Myocyte (in vitro differentiated cells): ENCODE measurements at places on chromosomes 5 and 9. TPM values are rescaled to one million over a fixed set of nuclear protein-coding genes. Genes with fewer than 3 reads are reported as not detected.

DNA sequence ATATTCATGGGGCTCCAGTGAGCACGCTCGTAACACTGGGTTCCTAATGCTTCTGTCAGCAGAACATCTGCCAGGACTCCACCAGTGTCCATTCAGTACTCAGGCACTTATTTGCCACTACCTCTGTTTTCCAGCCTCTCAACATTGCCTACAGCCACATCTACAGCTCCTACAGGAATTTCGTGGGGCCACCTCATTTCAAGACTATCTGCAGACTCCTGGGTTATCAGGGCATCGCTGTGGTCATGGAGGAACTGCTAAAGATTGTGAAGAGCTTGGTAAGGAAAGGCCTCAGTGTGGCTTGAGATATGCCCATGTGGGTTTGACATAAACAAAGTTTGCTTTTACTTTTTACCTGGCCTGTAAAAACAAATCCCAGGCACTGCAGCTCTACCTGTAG lies 92.9 kb downstream of the CYFIP2 start:
- no peak for DNase-seq

DNA sequence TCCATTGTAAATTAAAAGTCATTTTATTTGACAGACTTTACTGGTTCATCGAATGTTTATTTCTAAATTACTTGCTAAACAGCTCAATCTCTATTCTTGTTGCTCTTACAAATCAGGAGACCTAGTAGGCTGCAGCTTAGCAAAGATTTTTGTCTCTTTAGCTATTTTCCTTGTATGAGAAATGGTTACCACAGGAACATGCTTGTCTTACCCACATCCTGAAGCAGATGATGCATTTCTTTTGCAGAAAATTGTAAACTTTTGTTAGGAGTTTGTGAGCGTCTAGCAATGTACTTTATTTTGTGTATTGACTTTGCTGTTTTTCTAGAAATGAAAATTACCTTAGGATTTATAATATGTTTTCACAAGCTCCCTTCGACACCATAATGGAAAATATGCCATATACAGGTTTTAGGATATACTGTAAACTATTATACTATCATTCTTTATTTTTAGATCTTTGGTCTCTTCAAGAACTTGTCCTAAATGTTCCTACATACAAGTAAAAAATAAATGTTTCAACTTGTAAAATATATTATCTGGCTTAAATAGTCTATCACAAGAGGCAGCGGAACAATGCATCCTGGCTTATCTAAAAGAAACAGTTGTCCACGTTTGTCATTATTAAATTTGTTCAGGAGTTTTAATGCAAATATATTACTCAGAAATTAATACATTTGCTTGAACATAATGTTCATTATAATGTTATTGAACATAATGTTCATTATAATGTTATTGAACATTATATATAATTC lies 54.1 kb downstream of the SPEF2 start:
- no peak for DNase-seq

DNA sequence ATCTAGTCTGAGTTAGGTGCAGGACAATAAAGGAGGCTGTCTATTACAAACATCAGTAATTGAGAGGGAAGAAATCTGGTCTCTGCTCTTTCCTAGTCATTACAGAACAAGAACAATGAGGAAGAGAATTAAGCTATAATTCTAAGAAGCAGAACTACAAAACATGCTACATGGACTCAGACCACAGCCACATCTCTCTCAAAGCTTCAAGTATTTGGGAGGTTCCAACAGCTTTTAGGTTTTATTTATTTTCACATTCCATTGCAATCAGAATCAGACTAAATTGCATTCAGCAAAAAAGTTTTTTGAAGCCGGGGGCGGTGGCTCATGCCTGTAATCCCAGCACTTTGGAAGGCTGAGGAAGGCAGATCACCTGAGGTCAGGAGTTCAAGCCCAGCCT lies 1.1 kb upstream of the GRPEL2 start:
- no peak for DNase-seq

GRCh38 chr5:9046756-9047481 lies 499.0 kb downstream of the SEMA5A start:
- DNase-seq = peak; percentile 63

The OBP2B gene
- total RNA-seq = not detected in 2 replicates

DNA sequence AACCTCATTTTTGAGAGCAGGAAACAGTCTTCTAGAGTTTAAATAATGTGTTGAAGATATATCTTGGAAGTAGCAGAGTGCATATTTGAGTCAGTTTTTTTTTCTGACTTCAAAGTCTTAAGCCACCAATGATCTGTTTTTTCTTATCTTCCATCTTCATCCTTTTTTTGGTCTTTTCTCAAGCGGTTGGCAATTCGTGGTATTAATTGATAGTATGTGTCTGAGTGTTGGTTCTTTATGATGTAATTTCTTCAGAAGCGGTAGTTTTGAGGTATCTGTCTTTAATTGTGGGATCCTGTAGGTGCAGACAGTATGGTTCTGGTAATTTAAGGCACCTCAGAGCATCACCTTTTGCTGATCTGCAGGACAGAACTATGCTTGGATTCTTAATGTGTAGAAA lies 3.9 kb downstream of the CSNK1G3 start:
- no peak for DNase-seq

The NXNL2 gene
- total RNA-seq = 0.27 and 2.4 TPM in 2 replicates

The SPATA6L gene
- total RNA-seq = 0.16 and 0.21 TPM in 2 replicates

The ADCY2 gene
- not detected in 2 replicates for total RNA-seq

The SAPCD2 gene
- 1.9 and 4.7 TPM in 2 replicates for total RNA-seq

GRCh38 chr5:82858151-82859025 lies 218.8 kb downstream of the TMEM167A start:
- DNase-seq = no peak

DNA sequence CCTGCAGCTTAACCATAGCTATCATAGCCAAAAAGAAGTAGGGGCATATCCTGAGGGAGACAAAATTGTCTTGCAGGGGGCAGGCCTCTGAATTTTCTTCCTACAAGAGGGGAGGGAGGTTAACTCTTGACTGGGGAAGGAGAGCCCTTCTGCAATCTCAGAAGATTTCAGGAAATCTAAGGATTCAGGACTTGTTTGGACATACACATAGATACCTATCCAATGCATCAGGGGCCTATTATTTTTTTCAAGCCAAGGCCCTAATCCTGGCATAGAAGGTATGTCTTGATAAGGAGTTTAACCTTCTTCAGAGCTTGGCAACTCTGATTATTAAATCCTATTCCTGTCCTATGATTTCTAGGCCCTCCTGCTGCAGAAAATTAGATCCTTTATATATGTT lies 375.1 kb upstream of the ACTBL2 start:
- no peak for DNase-seq

- peak; percentile 30 for DNase-seq
These were observed 145.6 kb downstream of the HSD17B3 start for GRCh38 chr9:96156171-96156974.
